Stimulated activated CD8-positive, alpha-beta memory T cell treated with anti-CD3 and anti-CD28 coated beads, Interleukin-15, amount 100 ng/mL, for 4 hours (primary cell): ENCODE measurements at places on chromosomes 3 and 15.

- DNase-seq: no peak
Measured at GRCh38 chr3:127814325-127814781, 8.0 kb downstream of the MGLL start.

DNA sequence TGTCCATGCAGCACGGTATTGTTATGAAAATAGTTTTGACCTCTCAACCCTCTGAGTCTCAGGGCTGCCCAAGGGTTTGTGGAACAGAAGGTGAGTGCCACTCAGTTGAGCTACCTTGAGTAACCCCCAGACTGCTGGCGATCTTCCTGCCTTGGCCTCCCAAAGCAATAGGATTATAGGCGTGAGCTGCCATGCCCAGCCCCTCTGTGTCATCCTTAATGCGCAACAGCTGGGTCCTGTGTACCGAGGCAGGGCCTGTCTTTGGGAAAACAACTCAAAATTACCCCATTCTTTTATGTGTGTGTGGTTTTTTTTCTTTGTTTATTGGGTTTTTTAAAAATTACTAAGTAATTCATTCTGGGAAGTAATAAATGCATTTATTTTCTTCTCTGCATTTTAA, 78.3 kb upstream of the TPM1 start:
- no peak for DNase-seq

GRCh38 chr15:78175330-78175729, 26.2 kb downstream of the IDH3A start:
- no peak for DNase-seq

GRCh38 chr15:38088971-38089370, 154.5 kb downstream of the TMCO5A start:
- DNase-seq: no peak

- DNase-seq: no peak
Measured at GRCh38 chr15:75203908-75204263, 2.2 kb downstream of the C15orf39 start.

DNA sequence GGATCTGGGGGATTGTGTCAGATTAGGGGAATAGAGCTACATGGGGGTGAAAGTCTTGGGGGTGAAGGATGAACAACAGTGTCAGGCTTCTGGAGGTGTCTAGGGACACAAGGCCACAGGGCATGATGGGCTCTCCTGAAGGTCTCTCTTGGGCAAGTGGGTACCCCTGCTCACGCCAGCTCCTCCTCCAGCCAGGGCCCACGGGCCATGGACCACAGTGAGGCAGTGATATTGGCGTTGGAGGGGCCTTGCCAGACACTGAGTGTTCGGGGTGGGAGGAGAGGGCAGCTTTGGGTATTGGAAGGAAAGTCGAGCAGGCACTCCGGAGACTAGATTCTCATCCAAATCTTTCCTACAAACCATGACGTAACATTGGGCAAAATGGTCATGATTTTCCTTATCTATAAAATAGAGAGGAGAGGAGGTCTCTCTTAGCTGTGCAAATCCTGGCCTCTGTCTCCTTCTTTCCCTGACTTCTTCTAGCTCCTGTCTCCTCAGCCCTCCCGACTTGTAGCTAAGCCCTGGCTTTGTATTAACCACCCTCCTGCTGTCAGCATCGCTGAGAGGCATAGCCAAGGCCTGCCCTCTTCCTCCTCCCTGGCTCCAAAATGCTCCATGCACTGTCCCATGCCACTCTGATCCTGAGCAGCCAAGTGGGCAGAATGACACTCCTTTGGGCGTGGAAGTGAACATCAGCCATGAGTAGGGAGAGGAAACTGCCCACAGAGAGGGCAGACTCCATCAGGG, 24.0 kb upstream of the SRP14 start:
- no peak for DNase-seq

DNA sequence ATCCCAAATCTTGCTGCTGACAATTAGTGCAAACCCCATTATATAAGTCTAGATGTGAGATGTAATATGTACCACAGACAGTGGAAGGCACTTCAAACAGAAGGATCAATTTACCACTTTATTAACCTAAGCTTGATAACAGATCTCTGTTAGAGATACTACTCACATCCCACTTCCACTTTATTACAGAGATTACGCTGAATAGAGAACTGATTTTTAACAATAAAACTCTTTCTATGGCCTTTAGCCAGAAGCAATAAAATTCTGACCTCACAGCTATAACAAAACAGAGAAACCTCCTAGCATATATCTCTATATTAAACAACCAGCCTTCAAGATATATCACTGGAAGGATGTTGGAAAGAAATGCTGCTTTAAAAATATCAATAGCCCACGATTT, 517.7 kb downstream of the MAGI1 start:
- DNase-seq: no peak

DNA sequence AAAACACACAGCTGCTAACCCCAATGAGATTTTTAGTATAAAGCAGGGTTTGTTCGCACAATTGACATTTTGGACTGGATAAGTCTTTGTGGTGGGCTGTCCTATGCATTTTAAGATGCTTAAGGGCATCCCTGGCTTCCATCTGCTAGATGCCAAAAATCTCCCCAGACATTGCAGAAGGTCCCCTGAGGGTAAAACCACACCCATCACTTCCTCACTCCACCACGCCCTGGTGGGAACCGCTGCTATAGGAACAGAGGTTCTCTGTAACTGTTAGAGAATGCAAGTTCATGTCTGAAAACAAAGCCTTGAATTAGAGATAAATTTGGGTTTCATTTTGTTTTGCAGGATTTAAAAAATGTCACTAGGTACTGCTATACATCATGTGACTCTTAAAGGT, 67.7 kb downstream of the ARHGEF26 start:
- DNase-seq: no peak
